ENCODE measurements at places on chromosomes 2 and 18.

GRCh38 chr2:13550285-13551231, 833.8 kb downstream of the TRIB2 start:
- DNase-seq: no peak

GRCh38 chr2:3267869-3268704, 109.5 kb downstream of the EIPR1 start:
- no peak for DNase-seq

- no peak for DNase-seq
These were observed 297.4 kb downstream of the TGIF1 start for GRCh38 chr18:3747176-3747973.

DNA sequence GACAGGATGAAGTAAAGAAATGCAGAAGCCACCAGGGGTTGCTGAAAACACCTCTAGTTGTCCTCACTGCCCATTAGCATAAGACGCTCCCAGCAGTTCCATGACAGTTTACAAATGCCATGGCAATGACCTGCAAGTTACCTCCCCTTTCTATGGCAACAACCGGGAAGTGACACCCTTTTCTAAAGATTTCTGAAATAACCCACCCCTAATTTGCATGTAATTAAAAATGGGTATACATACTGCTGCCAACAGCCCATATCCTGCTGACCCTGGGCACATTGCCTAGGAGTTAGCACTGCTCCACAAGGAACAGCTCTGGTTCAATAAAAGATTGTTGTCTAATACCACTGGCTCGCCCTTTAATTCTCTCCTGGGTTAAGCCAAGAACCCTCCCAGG, 178.3 kb upstream of the LRATD1 start:
- no peak for DNase-seq

DNA sequence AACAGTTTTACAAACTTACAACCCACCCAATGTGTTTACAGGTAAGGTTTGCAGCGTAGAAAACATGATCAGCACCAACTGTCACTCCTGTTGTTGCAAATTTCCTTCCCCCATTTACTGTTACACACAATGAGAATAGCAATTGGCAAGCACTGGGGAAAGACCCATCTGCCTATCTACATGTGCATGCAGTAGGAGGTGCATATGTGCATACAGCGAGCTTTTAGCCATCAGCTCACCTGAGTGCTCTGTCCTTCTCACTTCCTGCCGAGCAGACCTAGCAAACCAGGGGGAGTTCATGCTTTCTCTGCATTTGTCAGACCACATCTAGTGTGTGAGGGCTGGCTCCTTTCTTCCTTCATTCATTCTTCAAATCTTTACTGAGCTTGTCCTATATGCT, 49.9 kb upstream of the ARL4C start:
- DNase-seq: no peak

All from upper lobe of left lung (tissue), 6 donors.